Stimulated activated CD4-positive, alpha-beta T cell treated with anti-CD3 and anti-CD28 coated beads, Interleukin-4, amount 100 ng/mL, for 48 hours (primary cell): ENCODE measurements at places on chromosomes 12 and 14.

DNA sequence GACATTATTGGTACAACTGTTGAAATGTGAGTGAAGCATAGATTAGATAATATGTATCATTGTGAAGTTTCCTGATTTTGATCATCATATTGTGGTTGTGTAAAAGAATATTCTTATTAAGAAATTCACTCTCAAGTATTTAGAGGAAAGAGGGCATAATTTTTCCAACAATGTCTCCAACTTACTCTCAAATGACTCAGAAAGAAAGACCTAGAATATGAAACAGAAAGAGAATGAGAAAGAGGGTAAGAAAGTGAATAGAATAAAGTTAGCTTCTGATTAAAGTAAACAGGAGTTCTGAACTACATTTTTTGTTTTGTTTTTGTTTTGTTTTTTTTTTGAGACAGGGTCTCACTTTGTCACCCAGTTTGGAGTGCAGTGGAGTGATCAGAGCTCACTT lies 123.0 kb downstream of the CPNE8 start:
- DNase-seq, result no peak

- no peak for DNase-seq
Observed at GRCh38 chr14:57018065-57018464, 207.8 kb upstream of the OTX2 start.

- DNase-seq, result no peak
Observed at GRCh38 chr12:43736927-43737440, 21.6 kb downstream of the PUS7L start.

DNA sequence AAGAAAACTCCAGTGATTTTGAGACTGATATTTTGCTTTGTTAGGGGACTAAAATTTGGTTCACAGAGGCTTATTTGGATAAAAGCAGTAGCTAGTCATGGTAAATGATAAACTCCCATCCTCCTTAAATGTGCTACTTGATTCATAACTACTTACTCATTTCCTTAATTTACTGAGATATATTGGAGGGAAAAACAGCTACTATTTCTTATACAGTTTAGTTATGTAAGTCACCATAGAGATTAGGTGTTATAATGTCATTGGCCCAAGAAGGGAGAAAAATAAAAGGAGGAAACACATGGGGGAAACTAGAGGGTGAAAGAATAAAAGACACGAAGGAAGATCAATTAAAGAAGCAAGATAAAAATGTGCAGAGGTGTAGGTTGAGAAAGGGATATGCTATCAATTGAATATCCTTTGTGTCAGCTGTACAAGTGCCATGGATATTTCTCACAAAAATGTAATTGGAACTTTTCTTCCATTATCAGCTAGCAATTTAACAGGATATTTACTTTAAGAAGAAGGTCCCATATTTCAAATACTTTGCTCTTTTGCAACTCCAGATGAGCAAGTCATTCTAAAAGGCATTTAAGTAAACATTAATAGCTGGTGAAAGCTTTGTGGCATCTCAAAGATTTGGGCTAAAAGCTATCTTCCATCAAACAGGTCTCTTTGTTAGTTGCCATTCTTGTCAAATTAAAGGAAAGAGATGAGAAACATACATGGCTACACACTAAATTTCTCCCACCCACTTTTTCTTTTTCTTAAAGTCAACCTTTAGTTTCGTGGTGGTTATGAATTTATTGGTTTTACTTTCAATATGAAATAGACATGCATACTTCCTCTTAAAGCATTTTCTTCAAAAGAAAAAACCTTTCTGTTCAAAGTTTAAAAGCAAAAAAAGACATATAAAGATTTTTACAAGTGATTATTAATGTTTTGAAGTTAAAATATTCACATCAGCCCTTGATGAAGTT lies 439.5 kb downstream of the CCER1 start:
- no peak for DNase-seq

GRCh38 chr12:47882781-47883546 lies 21.8 kb downstream of the VDR start:
- DNase-seq, result no peak

GRCh38 chr14:56098021-56098420 lies 20.2 kb upstream of the PELI2 start:
- no peak for DNase-seq

GRCh38 chr12:132510111-132510724 lies 20.3 kb downstream of the FBRSL1 start:
- DNase-seq, result no peak

DNA sequence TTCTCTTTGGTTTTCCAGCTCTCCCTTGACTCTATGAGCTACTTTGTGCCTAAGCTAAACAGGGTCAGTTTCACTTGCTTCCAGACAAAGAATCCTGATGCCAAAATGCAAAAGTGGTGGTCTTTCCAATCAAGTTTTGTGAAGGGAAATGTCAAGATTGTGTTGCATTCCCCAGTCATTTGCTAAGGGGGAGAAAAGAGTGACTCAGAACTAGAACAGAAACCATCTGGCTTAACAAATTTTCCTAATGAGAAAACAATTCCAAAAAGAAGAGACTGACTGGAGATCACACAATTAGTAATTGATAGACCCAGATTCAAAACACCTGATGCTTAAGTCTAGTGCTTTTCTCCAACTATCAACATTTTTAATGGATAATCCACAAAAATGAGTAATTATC lies 235.1 kb upstream of the DIO2 start:
- no peak for DNase-seq
